Dermis blood vessel endothelial cell (primary cell): ENCODE measurements at places on chromosomes 11 and 22. TPM values are rescaled to one million over a fixed set of nuclear protein-coding genes. Genes with fewer than 3 reads are reported as not detected.

DNA sequence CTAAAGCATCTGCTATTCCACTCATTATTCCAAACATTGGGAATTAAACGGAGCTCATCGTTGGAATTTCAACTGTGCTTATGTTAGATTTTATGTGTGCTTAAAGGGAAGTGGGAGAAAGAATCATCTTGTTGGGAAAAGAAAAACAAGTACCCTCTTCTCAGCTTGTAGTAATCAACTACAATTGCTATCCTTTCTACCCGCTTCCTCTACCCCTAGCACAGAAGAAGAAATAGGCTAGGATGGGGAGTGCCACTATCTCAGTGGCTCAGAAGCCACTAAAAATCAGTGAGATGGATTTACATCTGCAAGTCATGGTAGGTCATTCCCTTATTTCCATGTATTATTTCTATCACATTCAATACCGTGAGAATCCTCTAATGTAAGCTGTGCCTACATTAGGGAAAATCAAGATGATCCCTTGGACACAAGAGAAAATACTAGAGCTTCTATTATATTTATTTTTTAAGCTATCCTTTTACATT is 97.9 kb upstream of the CD44 start:
- DNase-seq, result no peak

- no peak for DNase-seq
Measured at GRCh38 chr11:99148352-99148751, 127.6 kb downstream of the CNTN5 start.

GRCh38 chr22:26045860-26046259 is 123.4 kb upstream of the SEZ6L start:
- no peak for DNase-seq

DNA sequence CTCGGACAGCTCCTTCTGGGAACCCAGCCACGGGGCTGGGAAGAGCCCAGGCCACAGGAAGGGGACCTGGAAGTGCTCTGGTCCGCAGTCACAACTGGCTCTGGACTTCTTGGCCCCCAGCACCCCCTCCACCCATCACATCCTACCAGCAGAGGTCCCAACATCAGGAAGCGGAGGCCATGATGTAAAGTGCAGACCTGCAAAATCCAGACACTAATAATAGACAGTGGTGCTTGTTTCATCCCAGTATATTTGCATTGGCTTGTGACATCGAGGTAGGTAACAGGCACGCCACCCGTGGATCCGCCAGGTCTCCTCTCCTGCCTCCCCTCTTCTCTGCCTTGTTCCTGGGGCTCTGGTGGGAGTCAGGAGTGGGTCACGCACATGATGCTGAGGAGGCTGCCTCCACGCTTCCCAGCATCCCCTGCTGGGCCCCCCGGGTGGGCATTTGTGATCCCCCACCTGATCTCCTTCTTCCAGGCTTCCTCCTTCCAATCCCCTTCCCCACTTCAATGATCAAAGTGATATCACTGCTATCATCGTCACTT is 1454.0 kb downstream of the BRD1 start:
- no peak for DNase-seq

GRCh38 chr11:60326955-60327354 is at the start of gene MS4A6E:
Gene MS4A6E, plus strand, starts transcription at chr11:60327255. Its CDS starts 7,641 bp downstream, at chr11:60334896.
- DNase-seq, result no peak

DNA sequence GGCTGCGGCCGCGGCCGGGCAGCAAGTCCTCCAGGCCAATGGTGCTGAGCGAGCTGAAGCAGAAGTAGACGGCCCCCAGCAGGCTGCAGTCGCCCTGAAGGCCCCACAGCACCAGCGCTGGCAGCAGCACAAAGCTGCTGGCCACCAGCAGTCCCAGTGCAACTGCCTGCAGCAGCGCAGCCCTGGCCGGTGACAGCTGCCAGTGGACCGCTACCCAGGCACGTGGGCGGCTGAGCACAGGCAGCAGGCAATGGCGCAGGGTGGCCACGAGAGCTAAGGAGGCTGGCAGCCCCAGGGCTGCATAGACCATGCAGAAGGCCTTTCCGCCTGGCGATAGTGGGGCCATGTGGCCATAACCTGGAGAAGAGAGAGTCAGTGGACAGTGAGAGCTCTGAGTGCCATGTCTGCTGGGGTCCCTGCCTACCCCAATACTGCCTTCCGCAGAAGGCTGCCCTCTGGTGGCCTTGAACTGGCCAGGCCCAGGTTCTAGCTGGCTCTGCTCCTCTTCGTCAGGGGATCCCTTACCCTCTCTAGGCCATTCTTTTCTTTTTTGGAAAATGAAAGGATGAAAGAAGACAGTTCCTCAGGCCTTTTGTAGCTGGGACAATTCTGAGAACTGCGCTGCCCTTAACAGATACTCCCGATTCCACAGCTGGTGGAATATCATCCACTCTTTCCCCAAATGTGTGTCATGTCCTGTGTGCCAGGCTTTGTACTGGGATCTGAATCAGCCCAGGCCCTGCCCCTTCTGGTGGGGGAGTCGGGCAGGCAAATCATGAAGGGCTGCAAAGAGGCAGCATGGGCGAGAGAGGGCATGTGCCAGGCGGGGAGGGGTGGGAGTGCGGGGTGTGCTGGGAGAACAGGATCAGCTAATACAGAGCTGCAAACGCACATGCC is 1.8 kb downstream of the KCNK7 start:
- peak; percentile 64 for DNase-seq

DNA sequence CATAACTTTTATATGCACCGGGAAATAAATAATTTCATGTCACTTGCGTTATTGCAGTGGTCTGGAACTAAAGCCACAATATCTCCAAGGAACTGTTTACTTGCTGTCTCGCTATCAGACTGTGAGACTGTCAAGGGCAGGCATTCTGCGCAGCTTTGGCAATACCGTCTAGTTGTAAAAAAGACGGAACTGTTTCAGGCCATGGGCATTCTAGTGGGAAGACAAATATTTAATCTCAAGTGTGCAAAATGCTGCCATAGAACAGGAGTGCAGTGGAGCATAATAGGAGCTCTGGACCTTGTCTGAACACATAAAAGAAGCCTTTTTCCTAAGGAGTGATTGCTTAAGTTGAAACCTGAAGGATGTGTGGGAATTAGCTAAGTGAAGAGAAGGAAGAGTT is 53.8 kb downstream of the PACS1 start:
- no peak for DNase-seq

DNA sequence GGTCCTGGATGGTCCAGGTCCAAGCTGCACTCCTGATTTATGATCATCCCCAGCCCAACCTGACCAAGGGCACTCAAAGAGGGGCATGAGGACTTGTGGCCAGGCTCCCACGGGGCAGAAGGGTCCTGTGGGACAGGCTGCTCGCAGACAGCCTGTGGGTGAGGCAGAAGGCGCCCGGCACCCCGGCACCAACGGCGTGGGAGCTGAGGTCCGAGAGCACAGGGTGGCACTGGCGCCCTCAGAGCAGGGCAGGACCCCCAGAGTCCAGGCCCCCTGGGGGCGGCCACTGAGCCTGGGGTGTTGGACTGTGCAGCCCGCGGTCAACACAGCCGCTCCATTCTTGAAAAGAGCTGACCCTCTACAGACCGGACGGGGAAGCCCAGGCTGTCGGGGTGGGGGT is 3.3 kb downstream of the IL17REL start:
- no peak for DNase-seq

- DNase-seq, result no peak
Measured at GRCh38 chr22:49519117-49519737, 308.4 kb downstream of the BRD1 start.

DNA sequence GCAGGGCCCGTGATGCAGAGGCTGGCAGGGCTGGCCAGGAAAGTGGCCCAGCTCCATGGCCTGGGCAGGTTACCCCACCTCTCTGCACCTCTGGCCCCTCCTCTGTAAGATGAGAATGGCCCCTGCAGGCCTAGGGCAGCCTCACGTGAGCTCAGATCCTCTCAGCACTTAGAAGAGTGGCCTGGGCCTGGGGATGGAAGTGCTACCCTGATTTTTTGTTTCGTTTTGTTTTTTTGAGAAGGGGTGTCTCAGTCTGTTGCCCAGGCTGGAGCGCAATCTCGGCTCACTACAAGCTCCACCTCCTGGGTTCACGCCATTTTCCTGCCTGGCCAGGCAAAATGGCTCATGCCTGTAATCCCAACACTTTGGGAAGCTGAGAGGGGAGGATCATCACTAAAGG is 982 bp downstream of the APOBEC3H start:
- no peak for DNase-seq

- DNase-seq, result no peak
Measured at GRCh38 chr11:64056213-64056785, 20.6 kb downstream of the FLRT1 start.

- peak; percentile 79 for DNase-seq
Measured at GRCh38 chr22:29635734-29636357, 32.4 kb downstream of the NF2 start.

DNA sequence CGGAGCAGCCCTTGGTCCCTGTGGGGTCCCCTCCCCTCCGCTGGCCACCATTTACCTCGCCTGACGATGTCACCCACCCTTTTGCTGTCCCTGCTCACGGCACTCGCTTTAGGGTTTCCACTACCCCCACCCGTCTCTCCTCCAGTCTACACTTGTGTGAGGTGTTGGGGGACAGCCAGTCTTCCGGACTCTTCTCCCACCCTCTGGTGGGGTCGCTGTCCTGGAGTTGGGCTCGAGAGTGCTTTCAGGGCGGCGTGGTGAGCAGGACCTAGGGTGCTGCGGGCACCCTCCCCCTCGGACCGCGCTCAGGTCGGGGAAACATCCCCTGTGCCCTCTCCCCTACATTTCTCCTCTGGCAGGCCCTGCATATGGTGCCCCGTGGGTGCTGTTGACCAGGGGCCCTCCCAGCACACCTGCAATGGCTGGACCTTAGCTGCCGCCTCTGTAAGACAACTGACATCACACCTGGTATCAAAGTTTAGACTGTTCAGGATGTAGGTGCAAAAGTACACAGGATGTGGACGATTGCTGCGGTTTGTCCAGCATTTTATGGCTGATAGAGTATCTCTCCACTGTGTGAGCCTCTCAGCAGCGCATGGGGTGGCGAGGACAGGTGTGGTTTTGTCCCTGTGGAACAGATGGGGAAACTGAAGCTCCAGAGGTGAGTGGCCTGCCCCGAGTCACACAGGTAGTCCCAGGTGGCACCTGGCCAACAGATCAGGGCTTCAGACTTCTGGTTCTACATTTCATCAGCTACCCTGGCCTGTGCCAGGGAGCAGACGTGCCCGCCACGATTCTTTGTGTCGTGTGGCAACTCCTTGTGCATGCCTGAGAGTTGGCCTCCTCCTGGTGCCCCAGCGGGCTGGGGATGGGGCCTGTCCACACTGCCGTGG is 1.2 kb downstream of the GRK2 start:
- DNase-seq, result no peak

The NTM gene
- total RNA-seq, result 0.09 and 0.51 TPM in 2 replicates

The RTN4RL2 gene
- total RNA-seq, result 0.14 and 0.51 TPM in 2 replicates

The PTPRCAP gene
- 1.0 and 2.2 TPM in 2 replicates for total RNA-seq

The ADORA2A gene
- total RNA-seq, result 11.4 and 16.2 TPM in 2 replicates

The LPXN gene
- 2.2 and 3.4 TPM in 2 replicates for total RNA-seq

The EML3 gene
- total RNA-seq, result 40.2 and 42.1 TPM in 2 replicates

The NCF4 gene
- total RNA-seq, result 0.17 TPM in 1 of 2 replicates, not detected in the other

The SMTNL1 gene
- total RNA-seq, result not detected in 2 replicates
